ENCODE measurements at places on chromosomes 2 and 18.

DNA sequence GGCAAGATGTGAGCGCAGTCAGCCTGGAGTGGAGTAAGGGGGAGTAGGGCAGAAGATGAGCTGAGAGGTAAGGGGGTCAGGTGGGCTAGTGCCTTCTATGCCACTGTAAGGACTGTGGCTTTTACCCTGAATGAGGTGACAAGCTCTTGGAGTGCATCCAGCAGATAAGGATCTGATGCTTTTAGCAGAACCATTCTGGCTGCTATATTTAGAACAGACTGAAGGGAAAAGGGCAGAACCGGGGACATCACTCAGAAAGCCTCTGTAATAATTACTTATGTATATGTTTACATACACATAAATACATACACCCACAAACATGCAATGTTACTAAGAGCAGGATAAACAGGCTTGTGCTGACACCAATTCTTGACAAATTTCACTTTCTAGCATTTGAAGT, 124.8 kb downstream of the DTNB start:
- DNase-seq = no peak

DNA sequence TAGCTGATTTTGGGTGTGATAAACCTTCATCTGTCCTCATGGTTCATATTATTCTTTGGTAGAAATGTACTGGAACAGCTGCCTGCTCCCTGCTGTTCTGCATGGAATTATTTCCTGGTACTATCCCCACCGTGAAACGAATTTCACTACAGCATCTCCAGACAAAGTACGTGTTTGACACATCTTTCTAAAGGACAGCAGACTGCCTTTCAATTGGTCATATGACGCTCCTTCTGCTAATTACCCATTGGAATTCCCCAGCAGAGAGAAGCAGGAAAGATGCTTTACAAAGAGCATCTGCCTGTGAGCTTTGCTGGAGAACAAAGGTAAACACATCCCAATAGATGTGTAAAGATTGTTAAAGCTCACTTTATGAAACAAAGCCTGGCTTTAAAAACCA, 4.4 kb upstream of the RFX8 start:
- DNase-seq = no peak

DNA sequence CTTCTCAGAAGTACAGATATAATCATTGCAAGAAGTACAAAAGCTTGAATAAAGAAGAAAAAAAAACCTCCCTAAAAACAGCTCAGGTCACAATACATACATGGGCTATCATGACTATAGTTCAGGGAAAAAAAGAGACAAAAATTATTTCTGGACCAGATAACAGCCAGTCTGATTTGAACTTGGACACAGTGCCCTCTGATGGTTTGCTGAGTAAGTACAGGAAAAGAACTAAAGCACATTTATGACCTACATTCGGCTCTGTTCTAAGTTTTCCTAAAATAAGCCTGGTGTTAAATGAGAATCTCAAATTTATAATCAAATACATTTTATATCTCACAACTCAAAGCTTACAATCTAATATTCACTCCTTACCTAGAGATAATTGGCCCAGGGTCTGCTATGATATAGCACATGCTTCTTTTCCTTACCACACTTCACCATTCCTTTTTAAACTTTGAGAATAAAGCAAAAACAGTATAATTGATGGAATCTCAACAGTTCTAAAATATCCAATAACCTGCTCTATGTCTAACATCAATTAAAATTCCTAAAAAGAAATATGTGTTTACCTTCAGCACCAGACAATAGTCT, 81.1 kb downstream of the RAPH1 start:
- peak; percentile 60 for DNase-seq

- DNase-seq = peak; percentile 70
These were observed 117.6 kb downstream of the CAMKMT start for GRCh38 chr2:44479127-44479887.

DNA sequence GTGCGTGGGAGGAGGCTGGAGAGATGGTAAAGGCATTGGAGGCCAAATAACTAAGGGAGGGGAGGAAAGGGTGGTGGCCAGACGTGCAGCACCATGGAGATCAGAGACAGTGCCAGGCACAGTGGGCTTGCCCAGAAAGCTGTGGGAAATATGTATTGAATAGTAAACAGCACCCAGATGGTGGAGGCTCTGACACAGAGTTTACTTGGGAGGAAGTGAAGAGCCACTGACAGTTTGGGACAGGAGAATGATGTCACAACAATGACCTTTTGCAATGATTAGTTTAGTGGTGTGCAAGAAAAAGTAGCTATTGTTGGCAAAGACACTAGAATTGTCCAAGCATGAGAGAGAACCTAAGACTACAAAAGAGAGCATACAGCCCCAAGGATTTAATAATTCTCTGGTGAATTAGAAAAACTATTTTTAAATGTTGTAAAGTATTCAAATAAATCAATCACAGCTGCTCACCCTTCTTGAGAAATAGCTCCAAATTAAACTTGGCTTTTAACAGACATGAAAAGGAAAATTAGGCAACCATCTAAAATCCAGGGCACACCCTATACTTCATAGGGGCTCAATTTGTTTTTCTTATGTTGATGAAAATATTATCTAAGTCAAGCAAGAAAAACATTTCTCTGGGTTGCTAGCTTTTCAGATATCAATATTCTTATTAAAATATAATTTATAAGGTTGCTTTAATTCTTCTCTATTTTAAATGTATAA, 458.7 kb upstream of the HNRNPA3 start:
- DNase-seq = no peak

- no peak for DNase-seq
These were observed 44.8 kb upstream of the UPP2 start for GRCh38 chr2:158056875-158057274.

- DNase-seq = no peak
These were observed 57.6 kb upstream of the NOSTRIN start for GRCh38 chr2:168744844-168745243.

DNA sequence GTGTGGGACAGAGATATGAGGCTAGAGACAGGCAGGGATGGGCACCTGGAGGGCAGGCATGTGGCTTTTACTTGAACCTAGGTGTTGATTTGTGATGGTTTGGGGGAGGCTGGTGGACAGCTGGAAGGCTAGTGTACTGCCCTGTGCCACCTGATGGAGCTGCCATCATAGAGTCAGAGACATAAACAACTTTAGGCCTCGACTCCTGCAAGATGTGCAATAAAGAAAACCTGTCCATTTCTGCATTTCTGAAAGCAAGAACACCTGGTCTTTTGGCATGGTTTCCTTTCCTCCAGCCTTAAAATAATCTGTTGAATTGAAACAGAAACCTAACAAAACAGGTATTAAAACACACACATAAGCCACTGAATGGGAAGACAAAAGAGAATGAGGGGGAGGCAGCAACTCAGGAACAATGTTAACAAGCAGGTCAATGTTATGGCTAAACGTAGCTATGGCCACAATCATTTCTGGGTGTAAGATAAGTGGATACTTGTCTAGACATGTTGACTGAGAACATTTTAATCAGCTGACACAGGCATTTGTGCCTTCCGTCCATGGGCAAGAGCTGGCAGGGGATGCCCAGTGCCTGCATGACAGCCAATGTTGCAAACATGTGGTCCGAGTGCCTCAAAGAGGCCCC, 87.8 kb downstream of the KCTD1 start:
- peak; percentile 19 for DNase-seq

GRCh38 chr18:40613721-40614120, 1341.3 kb upstream of the PIK3C3 start:
- no peak for DNase-seq

- DNase-seq = no peak
These were observed 53.3 kb downstream of the PIKFYVE start for GRCh38 chr2:208319391-208319790.

- DNase-seq = no peak
These were observed 111.9 kb downstream of the SETBP1 start for GRCh38 chr18:44792456-44793061.

DNA sequence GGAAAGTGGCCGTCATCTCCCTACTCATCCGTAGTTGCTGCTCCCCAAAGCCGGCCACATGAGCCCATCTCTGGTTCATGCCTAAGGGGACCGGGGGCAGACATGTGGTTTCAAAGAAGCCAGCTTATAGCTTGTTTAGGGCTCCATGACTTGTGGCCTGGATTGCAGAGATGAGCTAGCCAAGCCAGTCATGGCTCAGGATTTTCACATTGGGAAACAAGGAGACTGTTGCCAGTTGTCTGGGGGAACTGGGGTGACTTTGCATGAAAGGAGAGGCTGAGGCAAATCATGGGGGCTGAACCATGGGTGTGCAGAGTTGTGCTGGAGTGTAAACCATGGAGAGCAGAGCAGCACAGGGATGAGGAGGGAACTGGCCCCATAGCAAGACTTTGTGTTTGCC, 183.0 kb upstream of the APCDD1 start:
- no peak for DNase-seq

Measured in hematopoietic multipotent progenitor cell (in vitro differentiated cells).